Left colon (tissue), 2 donors: ENCODE measurements at places on chromosomes 7 and 10.
A peak's percentile ranks its signal among the peaks of the same experiment; 100 is the strongest.

DNA sequence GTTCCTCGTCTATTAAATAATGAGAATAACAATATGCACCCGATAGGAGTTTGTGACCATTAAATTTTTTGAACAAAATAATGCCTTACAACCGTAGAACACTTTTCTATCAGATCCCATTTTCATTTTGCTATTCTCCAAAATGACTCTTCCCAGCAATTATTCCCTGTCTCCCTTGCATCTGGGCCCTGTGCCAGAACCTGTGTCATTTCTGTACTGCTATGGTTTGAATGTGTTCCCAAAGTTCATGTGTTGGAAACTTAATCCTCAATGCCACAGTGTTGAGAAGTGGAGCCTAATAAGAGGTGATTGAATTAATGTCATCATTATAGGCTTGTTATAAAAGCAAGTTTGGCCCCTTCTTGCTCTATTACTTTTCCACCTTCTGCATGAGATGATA is 33.2 kb upstream of the SMNDC1 start:
- no peak for DNase-seq

- DNase-seq: no peak
Observed at GRCh38 chr7:127967281-127967680, 64.0 kb downstream of the LRRC4 start.

DNA sequence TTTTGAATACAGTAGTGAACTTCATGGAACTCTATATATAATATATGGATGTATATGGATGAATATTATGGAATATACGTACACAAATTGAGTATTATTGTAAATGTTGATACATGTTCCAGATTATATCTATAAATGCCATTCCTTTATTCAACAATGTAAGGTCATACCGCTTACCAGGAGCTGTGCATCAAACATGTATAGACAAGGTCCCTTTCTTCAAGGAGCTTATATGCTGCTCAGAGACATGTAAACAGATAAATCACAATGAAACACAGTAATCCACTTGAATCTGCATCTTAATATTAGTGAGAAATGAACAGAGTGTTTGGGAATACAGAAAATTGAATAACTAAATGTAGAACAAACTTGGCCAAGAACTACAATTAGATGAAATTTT is 898 bp upstream of the SEM1 start:
- DNase-seq: no peak

GRCh38 chr7:95621404-95621803 is 25.1 kb upstream of the PDK4 start:
- DNase-seq: no peak

DNA sequence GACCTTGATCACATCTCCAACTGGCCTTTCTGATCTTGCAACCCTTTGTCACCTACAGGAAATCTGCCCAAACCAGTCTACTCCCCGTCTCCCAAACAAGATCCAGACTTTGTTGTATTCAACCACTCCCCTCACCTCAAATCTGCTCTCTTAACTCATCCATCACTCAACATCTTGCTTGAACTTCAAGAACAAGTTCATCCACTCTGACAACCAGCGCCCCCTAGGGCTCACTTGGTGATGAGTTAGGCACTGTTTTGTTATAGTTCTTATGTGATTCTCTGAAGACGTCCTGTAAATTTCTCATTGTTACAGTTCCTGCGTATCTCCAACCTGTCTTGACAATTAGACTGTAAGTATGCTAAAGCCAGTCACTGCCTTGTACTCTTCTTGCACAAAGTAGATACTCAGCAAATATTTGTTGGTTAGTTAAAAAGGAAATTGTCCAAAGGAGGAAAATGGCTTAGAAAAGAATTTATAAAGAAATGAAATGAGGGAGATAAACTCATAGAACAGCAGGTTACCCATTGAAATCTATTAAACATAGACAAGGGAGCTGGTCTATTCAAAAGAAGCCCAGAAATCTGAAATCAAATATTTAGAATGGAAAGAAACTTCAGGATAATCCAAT is 5.3 kb downstream of the FRMD4A start:
- DNase-seq: no peak

GRCh38 chr7:140330128-140330527 is 68.2 kb downstream of the SLC37A3 start:
- no peak for DNase-seq

DNA sequence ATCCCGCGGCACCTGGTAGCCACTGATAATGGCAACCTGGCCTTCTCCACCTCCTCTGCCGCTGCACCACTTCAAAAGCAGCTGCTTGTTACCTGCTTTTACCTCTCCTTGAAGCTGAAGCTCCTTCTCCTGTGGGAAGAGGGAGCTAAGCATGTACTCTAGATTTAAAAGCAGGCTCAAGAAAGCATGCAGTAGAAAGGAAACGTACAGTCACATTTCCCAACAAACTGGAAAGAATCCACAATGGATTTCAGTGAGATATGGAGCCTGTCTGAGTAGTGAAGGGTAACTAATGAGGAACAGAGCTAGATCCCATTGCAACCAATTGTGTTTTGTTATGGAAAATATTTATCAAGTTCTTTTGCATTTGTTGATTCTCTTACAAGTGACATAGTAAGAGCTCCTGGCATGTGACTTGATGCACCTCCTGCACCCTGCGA is 457.4 kb upstream of the GALNT17 start:
- DNase-seq: no peak

GRCh38 chr7:112908086-112908485 is 117.9 kb upstream of the TMEM168 start:
- no peak for DNase-seq

DNA sequence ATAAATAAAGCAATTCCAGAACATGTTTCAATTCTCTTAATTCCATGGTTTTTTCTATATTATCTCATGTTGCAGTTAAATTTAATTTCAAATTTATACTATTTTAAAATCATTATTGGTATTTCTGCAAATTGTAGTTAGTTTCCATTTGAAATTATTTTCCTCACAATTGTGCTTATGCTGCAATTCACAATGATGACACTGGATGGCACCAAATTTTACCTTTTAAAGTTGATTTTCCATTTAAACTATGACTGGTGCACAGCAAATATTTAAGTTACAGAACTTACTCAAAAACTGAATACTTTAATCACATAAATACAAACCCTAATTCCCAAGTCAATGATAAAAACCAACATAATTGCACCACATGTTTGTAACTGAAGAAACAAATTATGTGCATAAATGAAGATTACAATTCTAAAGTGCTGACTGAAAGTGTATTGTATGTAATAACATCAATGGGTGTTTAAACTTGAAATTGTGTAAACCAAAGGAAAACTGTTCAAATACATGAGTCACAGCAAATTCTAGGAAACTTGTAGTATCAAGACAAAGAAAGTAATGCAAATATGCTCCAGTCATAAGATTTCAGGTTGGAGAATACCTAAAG is 75.3 kb upstream of the AASS start:
- DNase-seq: no peak

DNA sequence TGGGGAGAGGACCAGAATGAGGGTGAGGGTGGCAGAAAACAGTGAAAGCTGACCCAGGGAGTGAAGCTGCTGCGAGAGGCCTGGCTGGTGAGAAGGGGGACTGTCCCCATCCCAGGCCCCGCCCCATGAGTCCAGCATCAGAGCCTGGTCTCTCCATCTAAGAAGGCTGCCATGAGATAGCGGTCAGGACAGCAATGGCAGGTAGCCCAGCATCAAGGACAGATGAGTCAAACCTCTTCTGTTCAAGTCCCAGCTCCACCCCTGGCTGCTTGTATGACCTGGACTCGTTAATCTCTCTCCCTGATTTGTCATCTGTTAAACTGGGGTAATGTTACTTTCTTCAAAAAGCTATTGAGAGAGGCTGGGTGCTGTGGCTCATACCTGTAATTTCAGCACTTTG is 22.2 kb downstream of the GPNMB start:
- no peak for DNase-seq

- no peak for DNase-seq
Observed at GRCh38 chr7:157817944-157818700, 481.3 kb downstream of the DNAJB6 start.

GRCh38 chr10:95363303-95363912 is 72.6 kb upstream of the PDLIM1 start:
- DNase-seq: peak; percentile 19
